ENCODE measurements at places on chromosomes 7 and 10.

DNA sequence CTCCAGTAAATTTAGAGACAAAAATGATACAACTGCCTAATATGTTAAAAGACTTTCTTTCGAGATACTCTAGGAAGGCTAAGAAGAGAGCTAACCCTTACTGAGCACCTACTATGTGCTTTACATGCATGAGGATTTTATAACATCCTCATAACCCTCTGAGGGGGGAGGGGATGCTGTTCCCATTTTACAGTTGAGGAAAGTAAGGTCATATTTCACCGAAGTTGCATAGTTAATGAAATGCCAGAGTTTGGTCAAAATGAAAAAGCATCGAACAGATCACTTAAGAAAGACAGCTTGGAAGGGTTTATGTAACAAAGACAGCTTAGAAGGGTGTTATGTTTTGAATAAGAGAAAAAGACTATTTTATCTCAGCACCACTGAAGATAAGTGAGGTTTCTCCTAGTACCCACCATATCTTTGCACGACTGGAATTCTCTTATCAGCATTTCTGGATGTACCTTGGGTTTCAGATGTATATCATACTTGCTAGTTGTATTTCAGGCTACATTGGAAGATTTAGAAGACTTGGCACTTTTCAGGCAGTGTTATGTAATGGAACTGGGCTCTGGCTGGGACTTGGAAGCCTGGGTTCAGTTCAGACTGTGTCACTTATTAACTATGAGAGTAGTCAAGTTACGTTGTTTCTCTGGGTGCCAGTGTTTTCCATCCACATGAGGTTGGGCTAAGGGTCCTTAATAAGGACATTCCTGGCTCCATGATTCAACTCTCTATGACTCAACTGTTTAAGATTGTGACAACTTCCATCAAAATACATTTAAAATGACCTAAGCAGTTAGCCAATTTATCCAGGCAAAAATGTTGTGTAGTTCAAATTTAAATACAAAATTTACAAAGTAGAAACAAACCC is 6.0 kb downstream of the RHOBTB1 start:
- no peak for DNase-seq

DNA sequence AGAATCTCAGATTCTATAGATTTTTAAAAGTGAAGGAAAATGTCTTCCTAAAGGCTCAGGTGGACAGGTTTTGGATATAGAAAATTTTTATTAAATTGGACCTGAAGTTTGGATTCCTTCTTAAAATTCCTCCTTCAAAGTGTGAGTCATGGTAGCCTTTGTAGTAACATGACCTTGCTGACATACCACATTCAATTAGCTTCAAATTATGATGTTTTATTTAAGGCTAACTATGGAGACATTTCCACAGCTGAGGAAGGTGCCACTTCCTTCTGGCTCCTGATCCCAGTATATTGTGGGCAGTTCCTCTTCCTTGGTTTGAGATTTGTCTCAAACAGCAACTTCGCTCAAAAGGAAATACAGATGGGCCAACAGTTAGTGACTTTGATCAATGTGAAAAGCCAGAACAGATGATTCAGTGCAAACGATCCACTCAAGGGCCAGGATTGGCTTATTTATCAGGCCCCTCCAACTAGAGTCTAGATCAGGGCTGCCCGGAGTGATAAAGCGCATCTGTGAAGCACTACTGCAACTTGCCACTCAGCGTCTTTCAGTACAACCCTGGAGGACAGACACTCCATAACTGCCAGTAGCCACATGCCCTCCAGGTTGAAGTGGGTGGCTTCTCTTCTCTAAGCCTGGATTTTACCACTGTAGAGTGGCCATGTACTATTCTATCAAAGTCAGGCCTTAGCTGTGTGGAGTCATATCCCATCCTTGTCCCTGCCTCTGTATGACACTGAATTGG is 573.5 kb downstream of the KIF20B start:
- DNase-seq = no peak

DNA sequence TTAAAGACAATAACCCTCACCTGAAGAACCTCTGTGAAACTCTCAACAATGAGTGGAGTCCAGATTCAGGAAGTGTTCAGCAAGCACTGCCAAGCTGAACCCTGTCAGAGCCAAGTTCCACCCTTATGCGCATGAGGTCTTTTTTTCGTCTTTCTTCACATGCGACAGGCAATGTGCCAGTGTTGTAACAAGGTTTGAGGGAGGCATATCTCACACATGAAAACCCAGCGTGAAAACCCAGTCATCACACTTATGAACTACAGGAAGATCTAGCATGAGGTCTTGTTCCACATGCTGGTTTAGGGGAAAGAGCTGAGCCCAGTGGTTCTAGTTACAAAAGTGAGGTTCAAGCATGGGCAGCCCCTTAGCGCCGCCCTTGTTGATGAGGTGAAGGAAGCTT is 49.7 kb downstream of the RABGEF1 start:
- DNase-seq = no peak

- no peak for DNase-seq
Observed at GRCh38 chr10:454860-455259, 234.6 kb downstream of the DIP2C start.

GRCh38 chr10:17504547-17505245 is 50.3 kb upstream of the ST8SIA6 start:
- no peak for DNase-seq

DNA sequence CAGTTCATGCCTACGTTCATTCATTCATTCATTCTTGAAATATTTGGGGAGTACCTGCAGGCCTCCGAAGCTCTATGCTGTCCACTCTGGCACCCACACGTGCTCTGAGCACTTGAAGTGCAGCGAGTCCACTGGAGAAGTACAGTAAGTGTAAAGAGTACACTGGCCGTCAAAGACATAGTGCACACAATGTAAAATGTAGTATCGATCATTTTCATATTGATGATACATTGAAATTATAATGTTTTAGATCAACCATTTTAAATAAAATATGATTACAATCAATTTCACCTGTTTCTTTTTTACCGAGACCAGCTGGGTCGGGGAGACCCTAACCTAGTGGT is 37.0 kb upstream of the PURB start:
- no peak for DNase-seq

DNA sequence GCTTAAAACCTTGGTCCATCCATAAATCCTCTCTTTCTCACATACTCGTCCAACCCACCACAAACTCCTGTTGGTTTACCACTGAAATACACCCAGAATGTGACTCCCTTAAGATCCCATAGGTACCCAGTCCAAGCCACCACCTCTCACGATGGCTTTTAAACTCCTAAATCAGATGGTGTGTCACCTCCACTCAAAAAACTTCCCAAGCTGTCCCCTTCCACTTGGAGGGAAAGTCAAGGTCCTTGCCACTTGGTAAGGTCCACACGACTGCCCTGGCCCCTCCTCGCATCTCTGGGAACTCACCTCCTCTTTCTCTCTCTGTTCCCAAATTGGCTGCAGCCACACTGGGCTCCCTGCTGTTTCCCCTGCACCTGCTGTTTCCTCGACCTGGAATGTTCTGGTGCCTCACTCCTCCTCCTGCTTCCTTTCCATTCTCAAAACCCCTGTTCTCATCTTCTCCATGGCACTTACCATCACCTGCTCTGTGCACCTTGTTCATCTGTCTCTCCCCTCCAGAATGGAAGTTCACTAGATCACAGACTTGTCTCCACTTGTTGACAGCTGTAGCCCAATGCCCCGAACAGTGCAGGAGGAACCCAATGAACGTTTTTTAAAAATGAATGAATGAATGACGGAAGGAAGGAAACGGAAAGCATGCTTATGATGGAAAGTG is 23.0 kb downstream of the ZFAND2A start:
- no peak for DNase-seq

- DNase-seq = no peak
Observed at GRCh38 chr10:9045311-9045710, 990.8 kb downstream of the GATA3 start.

DNA sequence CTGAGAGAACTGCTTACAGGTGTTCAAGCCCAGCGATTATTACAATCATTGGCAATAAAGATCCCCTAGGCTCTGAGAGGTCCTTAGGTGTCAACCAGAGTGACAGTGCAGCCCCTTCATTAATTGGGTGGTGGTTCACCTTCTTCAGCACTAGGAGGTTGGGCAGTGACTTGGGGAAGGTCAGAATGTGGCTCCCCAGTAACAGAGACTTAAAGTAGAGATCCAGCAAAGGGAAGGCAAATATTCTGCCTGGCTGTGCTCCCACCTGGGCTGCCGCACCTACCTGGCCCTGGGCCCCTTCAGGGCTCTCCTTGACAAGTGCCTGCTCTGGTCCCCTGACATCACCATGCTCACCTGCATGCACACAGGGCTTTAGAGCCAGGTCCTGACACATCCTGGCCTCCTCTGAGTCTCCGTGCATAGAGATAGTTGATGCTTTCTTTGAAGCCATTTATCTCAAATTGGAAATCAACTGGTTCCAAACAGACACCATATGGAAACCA is 1.9 kb downstream of the CLRN3 start:
- DNase-seq = no peak

GRCh38 chr7:81180573-81180972 is 261.7 kb upstream of the SEMA3C start:
- DNase-seq = no peak

- DNase-seq = no peak
Observed at GRCh38 chr7:66033471-66034385, 41.9 kb upstream of the ASL start.

All from NCI-H774 (cell line).